ENCODE measurements at places on chromosomes 6 and 20. TPM values are rescaled to one million over a fixed set of nuclear protein-coding genes. Genes with fewer than 3 reads are reported as not detected.

STK35 gene
- 38.2 TPM for total RNA-seq

KHDC1 gene
- total RNA-seq, result 11.1 TPM

RNF39 gene
- not detected for total RNA-seq

THBS2 gene
- total RNA-seq, result 0.13 TPM

SYCP2 gene
- 0.37 TPM for total RNA-seq

RIPOR3 gene
- total RNA-seq, result 19.1 TPM

CCN2 gene
- 6.6 TPM for total RNA-seq

DNA sequence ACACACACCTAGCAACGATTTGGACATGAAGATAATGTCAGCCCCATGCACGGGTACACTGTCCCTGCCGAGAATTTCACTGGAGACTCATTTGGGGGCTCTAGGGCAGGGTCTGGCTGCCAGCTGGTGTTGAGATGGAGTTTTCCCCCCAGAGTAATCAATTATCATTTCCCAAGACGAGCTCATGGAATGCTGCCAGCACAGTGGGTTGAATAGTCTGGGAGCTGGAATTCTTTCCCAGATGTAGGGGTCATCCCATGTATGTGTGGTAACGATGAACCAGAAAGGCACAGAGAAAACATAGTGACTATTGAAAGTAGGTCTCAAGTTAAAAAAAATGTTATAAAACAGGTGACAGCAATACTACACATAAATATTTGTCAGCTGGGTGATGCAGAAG lies 579.9 kb downstream of the MAFB start:
- H3K27me3 ChIP-seq, result no peaks in the 10 kb centered on the region
- no peak overlapping the region for H3K27ac ChIP-seq
- no peaks in the 10 kb centered on the region for H3K36me3 ChIP-seq
- no peak overlapping the region for H3K4me3 ChIP-seq
- DNase-seq, result no peak

DNA sequence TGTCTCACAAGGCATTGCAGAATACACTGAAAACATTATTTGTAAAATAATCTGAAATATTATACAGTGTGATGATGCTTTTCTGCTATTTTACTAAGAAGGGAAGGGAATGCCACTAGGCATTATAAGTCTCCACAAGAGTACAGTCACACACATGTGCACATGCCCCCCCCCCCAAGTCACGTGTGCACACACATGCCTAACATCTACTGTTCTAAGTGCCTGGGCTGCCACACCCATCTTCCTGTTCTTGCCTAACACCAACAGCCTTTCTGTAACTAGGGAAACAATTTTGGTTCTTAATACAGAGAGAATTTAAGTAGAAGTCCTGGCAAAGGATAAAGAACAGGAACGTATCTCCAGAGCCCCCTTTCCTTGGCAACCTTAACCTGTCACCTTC lies 58.2 kb upstream of the BCLAF1 start:
- no peaks in the 10 kb centered on the region for H3K36me3 ChIP-seq
- no peaks in the 10 kb centered on the region for H3K27me3 ChIP-seq
- no peak for DNase-seq
- H3K4me1 ChIP-seq, result peaks cover 7% of the 10 kb centered on the region
- no peak overlapping the region for H3K4me3 ChIP-seq

DNA sequence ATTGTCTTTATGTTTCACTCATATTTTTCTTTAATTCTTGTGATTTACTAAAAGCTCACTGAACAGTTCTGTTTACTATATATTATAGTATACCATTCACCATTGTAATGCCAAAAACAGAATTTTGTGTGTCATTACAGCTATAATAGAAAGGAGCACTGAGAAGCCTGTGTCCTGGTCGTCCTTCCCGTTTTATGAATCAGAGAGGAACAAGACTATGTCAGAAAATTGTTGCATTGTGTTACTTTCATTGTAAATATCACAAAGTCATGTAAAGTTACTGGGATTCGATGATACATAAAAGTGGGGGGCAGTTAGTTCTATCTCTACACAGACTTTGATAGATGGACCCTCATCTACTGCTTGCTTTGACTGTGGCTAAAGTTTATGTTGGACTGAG lies 145.1 kb downstream of the QKI start:
- peaks cover 7% of the 10 kb centered on the region for H3K36me3 ChIP-seq
- H3K27ac ChIP-seq, result no peak overlapping the region
- H3K27me3 ChIP-seq, result no peaks in the 10 kb centered on the region
- H3K4me3 ChIP-seq, result no peak overlapping the region

GRCh38 chr6:25476126-25476525 lies 175.9 kb upstream of the SCGN start:
- no peaks in the 10 kb centered on the region for H3K27me3 ChIP-seq

DNA sequence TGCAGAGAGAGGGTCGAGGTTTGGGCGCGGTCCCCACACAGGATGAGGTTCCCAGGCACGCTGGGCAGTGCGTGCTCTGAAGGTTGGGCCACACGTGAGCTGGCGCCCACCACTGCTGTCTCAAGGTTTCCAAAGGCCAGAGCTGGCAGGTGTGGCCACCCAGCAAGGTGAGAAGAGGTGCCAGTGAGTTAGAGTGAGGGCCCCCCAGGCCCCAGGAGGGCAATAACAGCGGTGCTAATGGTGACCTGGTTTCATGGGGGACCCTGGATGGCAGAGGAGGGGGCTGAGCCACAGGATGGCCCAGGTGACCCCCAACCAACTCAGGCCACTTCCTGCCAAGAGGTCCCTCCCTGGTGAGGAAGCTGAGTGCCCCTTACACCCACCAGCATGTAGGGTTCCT lies 185.0 kb downstream of the TAF4 start:
- H3K4me1 ChIP-seq, result no peaks in the 10 kb centered on the region
- H3K36me3 ChIP-seq, result no peaks in the 10 kb centered on the region
- no peak overlapping the region for H3K4me3 ChIP-seq

GRCh38 chr20:60095456-60095855 lies 137.2 kb downstream of the CDH26 start:
- DNase-seq, result peak; percentile 62
- no peak overlapping the region for H3K4me3 ChIP-seq
- H3K4me1 ChIP-seq, result no peaks in the 10 kb centered on the region
- H3K36me3 ChIP-seq, result no peaks in the 10 kb centered on the region
- H3K27ac ChIP-seq, result no peak overlapping the region

DNA sequence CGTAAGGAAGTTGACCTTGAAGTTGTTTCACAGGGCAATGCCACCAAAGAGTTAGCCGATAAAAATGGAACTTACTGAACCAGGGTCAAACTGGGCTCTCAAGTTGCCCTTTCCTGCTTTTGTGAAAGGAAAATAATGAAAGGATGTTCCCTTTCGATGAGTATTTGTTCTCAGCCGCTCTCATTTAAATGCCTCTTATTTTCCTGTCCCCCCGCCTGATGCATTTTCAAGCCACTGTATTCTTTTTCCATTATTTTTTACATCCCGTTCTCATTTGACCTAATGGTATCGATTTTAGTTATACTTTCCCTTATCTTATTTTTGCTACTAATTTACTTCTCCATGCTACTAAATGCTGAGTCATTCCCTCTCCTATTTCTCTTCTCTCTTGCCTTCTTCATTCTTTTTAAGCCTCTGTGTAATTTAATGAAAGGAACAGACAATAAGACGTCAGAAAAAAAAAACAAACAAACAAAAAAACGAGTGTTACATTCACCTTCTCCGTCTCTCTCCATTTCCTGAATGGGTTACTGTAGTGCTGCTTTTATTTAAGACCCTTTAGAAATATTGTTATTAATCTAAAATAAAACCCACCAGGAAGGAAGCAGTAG lies 655 bp upstream of the NDUFAF4 start:
- peak overlapping the region; percentile 87 for H3K4me3 ChIP-seq
- peaks cover 20% of the 10 kb centered on the region for H3K4me1 ChIP-seq
- peaks cover 30% of the 10 kb centered on the region for H3K36me3 ChIP-seq
- peak overlapping the region; percentile 82 for H3K27ac ChIP-seq
- DNase-seq, result peak; percentile 34

GRCh38 chr6:129865013-129865412 lies 3.9 kb upstream of the TMEM244 start:
- H3K4me1 ChIP-seq, result no peaks in the 10 kb centered on the region
- no peak for DNase-seq
- H3K27me3 ChIP-seq, result no peaks in the 10 kb centered on the region
- no peaks in the 10 kb centered on the region for H3K36me3 ChIP-seq
- no peak overlapping the region for H3K27ac ChIP-seq

DNA sequence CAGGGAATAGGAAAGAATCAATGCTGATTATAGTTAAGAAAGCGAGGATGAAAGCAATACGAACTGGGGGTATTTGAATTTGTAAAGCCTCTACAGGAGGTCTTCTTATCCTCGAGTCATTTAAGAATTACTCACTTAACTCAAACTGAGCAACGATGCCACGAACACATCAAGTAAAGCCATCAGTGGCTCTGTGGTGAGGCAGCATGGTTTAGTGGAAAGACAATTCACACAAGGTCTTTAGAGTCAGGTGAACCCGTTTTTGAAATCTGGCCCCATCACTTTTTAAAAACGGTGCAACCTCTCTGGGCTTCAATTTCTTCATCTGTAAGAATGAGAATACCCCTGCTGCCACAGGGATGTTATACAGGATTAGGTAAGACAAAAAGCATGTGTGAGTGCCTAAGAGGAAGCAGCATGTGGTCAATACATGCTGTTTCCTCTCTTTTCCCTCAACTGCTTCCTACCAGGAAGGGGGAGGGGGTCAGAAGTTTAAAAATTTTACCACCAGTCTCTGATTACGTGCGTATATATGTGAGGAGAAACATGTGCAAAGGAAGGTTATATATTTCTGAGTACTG lies 162.0 kb downstream of the BTBD9 start:
- no peak overlapping the region for H3K4me3 ChIP-seq
- no peaks in the 10 kb centered on the region for H3K36me3 ChIP-seq
- H3K27me3 ChIP-seq, result no peaks in the 10 kb centered on the region
- H3K27ac ChIP-seq, result no peak overlapping the region
